ENCODE measurements at places on chromosomes 5 and 9. TPM values are rescaled to one million over a fixed set of nuclear protein-coding genes. Genes with fewer than 3 reads are reported as not detected.
A peak's percentile ranks its signal among the peaks of the same experiment; 100 is the strongest.

The FREM1 gene
- 2.9 TPM for total RNA-seq

The CCDC127 gene
- 8.1 TPM for total RNA-seq

The AMBP gene
- total RNA-seq: not detected

The SLC36A2 gene
- total RNA-seq: not detected

The GAPT gene
- 1.4 TPM for total RNA-seq

GRCh38 chr9:127505396-127506116 lies 54.2 kb downstream of the LRSAM1 start:
- peak; percentile 71 for DNase-seq

DNA sequence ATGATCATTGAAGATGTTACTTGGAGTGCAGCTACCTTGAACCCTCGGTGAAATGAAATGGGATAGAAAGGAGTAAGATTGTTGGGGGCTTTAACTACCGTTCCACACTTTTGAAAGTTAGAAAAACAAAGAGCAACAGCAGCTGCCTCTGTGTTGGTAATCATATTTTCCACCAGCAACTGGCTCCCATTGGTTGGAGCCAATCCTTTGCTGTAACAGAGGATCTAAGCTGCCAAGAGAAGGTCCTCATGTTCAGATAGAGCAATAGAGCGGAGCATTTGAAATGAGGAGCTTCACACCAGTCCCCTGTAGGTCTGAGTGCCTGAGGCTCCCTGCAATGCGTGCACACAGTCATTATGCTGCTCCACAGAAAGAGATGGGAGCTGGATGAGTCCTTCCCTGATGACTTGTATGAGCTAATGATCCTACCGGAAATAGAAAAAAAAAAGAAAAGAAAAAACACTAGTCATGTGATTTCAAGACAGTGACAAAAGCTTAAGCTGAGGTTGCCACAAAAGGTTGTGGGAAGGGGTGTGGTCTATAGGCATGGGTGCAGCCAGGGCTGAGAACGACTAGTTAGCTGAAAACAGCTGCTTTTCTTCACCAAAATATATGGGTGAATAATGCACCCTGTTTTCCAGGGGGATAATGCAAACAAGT lies 300.7 kb downstream of the MLLT3 start:
- no peak for DNase-seq

DNA sequence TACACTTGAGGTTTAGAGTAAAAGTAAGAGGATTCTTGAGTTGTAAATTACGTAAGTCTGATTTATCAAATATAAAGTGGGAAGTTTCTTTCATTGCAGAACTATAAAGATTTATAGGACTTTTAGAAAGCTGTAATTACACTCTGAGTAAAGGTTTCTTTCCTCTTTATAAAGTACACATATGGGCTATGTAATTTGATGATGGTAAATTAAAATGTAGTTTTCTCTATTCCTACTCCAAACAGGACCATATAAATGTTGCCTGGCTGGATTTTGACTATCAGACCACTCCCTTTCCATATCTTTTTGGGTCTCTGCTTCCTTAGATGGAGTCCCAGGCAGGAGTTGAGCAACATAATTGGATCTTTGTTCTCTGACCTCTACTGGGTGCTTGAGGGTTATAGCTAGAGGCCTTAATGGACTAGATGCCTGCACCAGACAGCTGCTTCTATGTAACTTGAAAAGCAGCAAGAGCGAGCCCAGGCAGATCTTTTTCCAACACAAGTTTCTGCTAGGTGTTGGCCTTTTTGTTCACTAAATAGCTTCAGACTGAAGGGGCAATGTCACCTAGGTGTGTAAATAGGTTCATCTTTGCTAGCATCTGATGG lies 11.4 kb upstream of the TEX48 start:
- DNase-seq: no peak

DNA sequence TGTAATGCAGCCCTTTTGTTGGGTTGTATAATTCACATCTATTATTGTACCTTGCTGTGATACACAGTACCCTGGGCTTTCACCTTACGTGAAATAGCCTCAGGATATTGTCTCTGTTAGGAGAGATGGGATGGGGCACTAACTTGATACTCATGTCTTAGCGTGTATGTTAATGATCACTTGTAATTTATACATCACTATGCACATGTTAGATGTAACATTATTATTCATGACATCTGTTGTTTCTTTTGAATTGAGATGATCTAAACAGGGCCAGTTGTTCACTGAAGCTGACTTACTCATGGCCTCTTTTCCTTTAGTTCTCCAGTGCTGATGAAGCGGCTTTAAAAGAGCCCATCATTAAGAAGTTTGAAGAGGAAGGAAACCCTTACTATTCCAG lies 65.2 kb downstream of the MCCC2 start:
- no peak for DNase-seq

GRCh38 chr5:132279801-132280200 lies 14.4 kb upstream of the SLC22A4 start:
- no peak for DNase-seq

DNA sequence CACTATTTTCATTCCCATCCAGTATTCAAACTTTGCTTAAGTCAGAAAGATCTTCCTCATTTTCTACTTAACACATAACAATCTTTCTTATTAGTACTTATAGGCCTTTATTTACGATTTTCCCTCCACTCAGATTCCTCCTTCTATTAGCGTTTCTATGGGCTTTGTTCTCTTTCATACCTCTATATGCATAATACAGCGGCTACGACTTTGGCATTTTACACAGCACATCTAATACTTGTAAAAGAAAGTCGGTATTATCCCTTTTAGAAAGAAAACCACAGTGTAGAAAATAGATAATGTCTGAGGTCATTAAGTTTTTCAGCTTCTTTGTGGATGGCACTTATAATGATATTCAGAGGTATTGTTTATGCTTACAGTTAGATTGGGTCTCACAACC lies 8.4 kb downstream of the RBM18 start:
- no peak for DNase-seq

- no peak for DNase-seq
These were observed 6.8 kb upstream of the LRRC14B start for GRCh38 chr5:184471-184870.

- DNase-seq: no peak
These were observed 123.9 kb downstream of the FBXL17 start for GRCh38 chr5:108257996-108258395.

Data from endothelial cell (in vitro differentiated cells).